ENCODE measurements at places on chromosomes 4 and X. TPM values are rescaled to one million over a fixed set of nuclear protein-coding genes. Genes with fewer than 3 reads are reported as not detected.

- no peak overlapping the region for H3K4me3 ChIP-seq
- DNase-seq: no peak
- peak overlapping the region; percentile 45 for H3K27ac ChIP-seq
- H3K4me1 ChIP-seq: peaks cover 26% of the 10 kb centered on the region
These were observed 156.4 kb downstream of the EFNB1 start for GRCh38 chrX:68985135-68985755.

- H3K27me3 ChIP-seq: no peaks in the 10 kb centered on the region
- H3K36me3 ChIP-seq: peaks cover 1% of the 10 kb centered on the region
- H3K4me3 ChIP-seq: no peak overlapping the region
- H3K27ac ChIP-seq: no peak overlapping the region
These were observed 146.8 kb downstream of the CHRNA9 start for GRCh38 chr4:40481977-40482376.

Gene LARP1B
- 18.8 TPM for total RNA-seq

Gene TAF9B
- 14.6 TPM for total RNA-seq
